ENCODE measurements at places on chromosomes 6 and 20.

GRCh38 chr6:6559994-6560570, 28.4 kb upstream of the LY86 start:
- no peak for DNase-seq

- DNase-seq = no peak
Measured at GRCh38 chr6:66478705-66479104, 771.7 kb upstream of the EYS start.

- DNase-seq = no peak
Measured at GRCh38 chr20:25148181-25148981, 47.1 kb upstream of the ENTPD6 start.

- DNase-seq = no peak
Measured at GRCh38 chr6:137365707-137366437, 128.3 kb downstream of the OLIG3 start.

- DNase-seq = no peak
Measured at GRCh38 chr6:53547166-53547810, 2.4 kb upstream of the GCLC start.

- no peak for DNase-seq
Measured at GRCh38 chr6:7732228-7732627, 6.3 kb downstream of the BMP6 start.

GRCh38 chr20:59568509-59569024, 35.8 kb upstream of the PHACTR3 start:
- no peak for DNase-seq

GRCh38 chr20:20697325-20697845, 15.1 kb downstream of the RALGAPA2 start:
- DNase-seq = no peak

DNA sequence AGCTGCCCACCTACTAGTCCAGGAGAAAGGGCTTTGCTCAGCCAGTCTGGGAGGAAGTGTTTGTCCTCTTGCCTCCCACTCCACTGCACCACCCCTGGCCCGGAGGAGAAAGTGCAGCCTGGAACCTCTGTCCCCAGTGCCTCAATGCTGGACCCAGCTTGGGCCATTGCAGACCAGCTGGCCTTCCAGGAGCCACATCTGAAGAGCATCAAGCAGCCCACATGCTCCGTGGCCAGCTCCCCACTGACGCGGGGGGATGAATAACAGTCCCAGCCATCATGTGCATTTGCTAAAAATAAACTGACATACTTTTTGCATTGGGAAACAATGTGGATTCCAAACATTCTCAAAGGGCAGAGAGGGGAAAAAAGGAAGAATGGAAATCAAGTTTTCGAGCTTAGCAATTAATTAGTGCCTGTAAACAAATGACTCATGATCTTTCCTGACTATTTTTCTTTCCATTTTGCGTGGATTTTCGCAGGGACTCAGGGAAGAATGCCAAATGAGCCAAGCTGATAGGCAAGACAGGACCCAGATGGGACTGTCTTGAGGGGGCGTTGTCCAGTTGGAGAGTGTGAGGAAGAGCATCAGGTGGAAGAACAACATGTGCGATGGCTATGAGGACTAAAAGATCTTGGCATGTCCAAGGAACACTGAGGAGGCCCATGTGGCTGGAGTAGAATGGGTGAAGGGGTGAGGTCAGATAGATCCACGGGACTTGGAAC, 34.1 kb downstream of the CEBPB start:
- peak; percentile 88 for DNase-seq

- DNase-seq = no peak
Measured at GRCh38 chr6:139533573-139534471, 159.4 kb upstream of the CITED2 start.

DNA sequence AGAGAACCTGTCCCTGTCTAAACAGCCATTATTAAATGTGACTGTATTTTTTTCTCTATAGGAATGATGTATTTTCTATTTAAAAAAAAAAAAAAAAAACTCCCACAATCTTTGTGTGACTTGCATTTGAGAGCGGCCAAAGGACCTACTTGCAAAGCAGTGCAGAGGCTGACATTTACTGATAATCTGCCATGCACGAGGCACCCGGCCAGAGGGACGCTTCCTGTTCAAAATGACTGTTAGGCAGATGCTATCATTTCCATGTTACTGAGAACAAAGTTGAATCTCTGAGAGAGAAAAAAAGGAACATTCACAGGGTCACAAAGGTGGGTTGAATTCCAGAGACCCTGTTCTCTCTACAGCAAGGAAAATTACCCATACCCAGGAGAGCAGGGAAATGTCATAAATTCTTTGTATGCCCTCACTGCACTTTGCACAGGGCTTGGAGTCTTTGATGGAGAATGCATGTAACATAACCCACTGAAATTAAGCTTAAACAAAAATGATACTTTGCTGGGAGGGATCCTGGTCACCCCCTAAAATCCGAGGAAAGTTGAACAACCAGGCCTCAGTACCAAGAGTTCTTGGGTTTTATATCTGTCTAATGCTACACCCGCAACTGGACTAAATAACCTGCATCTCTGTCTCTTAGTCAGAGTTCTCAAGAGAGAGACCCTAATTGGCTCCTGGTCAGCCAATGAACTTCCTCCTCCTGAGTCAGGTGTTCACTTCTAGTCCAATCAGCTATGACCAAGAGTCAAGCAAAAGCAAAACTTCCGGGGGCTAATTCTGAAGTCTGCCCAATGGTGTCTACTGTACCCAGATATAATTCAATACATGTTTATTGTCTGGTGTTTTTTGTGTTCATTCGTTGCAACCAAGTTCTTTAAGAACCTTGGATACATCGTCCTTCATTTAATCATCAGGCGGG, 61.2 kb downstream of the GCLC start:
- DNase-seq = no peak

DNA sequence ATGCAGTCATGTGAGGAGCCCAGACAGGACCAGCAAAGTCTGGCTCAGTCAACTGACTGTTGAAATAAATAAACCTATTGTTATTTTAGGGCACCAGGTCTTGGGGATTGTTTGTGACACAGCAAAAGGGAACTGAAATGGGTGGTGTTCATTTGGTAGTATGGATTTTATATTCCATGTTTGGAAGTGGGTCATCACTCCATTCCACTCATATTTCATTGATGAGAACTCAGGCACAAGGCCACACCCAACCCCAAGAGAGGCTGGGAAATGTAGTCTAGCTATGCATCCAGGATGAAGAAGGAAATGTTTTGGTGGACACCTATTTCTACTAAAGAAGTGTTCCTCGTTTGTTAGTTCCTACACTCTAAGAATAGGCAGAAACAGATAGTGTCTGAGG, 64.9 kb upstream of the BTBD3 start:
- DNase-seq = no peak

DNA sequence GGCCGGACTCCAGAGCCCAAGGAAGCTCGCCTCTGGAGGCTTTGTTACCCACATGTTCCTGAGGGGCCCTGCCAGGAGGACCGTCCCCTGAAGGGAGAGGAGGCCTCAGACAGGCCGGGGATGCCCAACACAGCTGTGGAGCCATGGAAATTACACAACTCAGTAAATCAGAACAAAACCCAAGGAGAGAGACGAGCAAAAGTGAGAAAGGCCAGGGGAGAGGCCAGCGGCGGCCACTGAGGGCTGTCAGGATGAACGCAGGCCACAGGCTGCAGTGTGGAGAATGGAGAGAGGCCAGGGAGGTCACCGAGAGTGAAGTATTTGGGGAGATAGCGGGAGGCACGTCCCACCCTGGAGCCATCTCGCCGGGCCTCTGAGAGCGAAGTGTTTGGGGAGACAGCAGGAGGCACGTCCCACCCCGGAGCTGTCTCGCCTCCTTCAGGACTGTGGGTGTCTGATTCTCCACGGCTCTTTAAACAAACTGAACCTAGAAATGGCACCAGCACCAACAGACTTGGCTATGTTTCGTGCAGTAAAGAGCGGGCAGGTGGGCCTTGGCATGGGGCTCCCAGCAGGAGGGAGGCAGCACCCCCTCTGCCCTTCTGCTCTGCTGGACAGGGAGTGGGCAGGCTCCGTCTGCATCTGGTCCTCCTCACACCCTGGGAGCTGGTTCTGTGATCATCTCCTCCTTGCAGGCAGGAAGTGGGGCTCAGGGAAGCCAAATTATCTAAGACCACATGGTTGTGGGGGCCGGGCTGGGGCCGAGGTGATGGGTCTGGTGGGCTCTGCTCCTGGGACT, 91.0 kb downstream of the YTHDF1 start:
- DNase-seq = no peak

DNA sequence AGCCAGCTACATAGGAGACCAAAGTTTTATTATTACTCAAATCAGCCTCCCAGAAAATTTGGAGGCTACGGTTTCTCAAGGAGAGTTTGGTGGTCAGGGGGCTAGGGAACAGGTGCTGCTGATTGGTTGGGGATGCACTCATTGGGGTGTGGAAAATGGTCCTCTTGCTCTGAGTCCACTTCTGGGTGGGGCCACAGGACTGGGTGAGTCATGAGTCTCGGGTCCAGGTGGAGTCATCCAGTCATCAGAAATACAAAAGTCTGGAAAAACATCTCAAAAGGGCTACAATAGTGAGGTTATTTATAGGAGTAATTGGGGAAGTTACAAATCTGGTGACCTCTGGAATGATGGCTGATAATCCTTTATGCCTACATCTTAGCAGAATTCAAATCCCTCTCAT, 54.3 kb upstream of the SLC22A16 start:
- DNase-seq = no peak

DNA sequence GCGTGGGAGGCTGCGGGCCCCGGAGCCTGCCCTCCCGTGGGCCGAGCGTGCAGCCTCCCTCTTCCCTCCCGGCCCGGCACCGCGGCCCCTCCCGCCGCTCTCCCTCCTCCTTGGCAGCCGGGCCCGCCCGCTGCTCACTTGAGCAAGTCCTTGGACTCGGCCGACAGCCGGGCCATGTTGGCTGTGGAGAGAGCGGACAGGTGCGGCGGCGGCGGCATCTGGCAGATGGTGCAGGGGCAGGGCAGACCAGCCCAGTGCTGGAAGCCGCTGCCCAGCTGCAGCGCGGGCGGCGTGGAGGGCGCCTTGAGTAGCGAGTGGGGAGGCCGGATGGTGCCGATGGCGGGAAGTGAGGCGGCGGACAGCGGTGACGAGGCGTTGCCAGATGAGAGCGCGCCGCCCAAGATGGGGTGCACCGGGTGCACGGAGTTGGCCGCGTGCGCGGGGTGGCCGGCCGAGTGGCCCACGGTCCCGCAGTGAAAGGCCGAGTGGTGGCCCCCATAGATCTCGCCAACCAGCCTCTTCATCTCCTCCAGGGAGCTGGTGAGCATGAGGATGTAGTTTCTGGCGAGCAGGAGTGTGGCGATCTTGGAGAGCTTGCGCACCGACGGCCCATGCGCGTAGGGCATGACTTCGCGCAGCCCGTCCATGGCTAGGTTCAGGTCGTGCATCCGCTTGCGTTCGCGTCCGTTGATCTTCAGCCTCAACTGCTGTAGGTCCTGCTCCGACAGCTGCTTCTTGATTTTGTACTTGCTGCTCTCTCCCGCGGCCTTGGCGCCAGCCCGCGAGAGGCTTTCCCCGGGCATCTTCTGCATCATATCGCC, 766 bp downstream of the OLIG3 start:
- peak; percentile 49 for DNase-seq

DNA sequence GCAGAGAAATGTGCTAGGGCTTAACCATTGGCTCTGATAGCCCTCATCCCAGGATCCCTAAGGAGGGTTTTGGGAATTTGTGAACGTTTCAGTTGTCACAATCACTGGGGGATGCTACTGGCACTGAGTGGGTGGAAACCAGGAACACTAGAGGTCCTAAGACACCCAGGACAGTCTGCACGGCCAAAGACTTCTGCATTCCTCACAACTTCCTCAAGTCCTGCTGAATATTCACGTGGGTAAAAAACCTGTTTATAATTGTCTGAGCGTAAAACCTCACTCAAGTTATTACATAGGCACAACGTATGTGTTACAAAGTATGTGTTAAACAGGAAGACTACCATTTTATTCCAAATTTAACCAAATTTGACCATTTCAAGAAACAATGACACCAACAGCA, 52.4 kb downstream of the GMDS start:
- DNase-seq = no peak

GRCh38 chr6:69705954-69706353, 90.9 kb downstream of the LMBRD1 start:
- no peak for DNase-seq

- no peak for DNase-seq
Measured at GRCh38 chr6:107061125-107062020, 33.4 kb downstream of the MTRES1 start.

DNA sequence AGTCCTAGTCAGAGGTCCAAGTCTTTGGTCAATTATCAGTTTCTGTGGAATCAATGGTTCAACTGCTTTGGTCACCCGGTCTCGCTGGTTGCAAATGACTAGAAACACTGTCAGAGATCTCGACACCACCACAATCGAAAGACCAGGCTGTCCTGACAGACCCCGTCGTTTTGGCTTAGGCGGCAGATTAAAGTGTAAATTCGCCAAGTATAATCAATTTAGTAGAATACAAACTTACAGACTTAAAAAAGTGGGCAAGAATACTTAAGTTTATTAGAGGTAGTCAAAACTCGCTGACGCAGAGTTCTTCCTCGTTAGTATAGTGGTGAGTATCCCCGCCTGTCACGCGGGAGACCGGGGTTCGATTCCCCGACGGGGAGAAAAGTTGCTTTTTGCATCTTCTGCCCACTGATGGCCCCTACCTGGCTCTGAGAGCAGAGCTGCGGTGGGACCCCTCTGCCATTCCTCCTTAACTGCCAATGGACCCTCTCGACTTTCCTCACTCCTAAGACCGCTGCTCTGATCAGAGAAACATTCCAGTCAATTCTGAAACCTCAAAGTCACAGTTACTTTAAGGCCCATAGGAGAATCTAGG, 30.6 kb upstream of the ZNF184 start:
- DNase-seq = no peak

- DNase-seq = peak; percentile 15
Measured at GRCh38 chr6:7604003-7604402, 14.0 kb downstream of the SNRNP48 start.

GRCh38 chr20:13563854-13564253, 74.9 kb downstream of the TASP1 start:
- DNase-seq = no peak

- DNase-seq = no peak
Measured at GRCh38 chr6:146819596-146820320, 221.0 kb downstream of the ADGB start.

DNA sequence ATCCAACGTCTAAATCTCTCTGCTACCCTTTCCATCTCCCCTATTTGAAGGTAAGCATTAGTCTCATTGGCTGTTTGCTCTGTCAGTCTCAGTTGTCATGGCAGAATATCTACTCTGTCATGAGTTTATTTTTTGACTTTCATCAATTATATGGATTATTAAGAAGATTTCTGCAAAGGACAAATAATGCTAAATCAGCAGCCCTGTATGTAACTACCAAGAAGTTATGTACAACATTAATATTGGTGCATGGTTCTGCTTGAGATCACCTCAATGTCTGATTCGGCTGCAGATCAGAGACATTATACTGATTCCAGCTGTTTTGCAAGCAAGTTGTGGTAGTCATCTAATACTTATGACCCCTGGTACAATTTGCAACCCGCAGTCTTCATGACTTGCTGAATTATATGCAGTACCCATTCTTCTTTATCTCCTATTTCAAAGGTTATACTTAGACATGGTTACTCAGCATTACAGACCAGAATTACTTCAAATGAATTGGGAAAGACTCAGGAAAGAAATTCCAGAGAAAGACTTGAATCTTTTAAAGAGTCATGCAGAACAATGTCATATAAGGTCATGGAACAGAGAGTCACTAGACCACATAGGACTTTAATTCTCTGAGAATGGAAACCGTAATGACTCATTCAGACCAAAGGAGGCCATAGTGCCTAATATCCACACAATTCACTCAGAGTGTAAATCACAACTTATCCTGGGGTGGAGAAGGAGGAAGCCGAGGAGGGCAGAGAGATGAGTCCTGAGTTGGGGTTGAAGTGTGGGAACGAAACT, 201.4 kb downstream of the IBTK start:
- no peak for DNase-seq

All from gastrocnemius medialis (tissue), 4 donors.